Right forelimb (tissue), 1 donor: ENCODE measurements at places on chromosomes 13 and 19.

- peak; percentile 15 for DNase-seq
These were observed 68.3 kb downstream of the CEBPG start for GRCh38 chr19:33441828-33442227.

DNA sequence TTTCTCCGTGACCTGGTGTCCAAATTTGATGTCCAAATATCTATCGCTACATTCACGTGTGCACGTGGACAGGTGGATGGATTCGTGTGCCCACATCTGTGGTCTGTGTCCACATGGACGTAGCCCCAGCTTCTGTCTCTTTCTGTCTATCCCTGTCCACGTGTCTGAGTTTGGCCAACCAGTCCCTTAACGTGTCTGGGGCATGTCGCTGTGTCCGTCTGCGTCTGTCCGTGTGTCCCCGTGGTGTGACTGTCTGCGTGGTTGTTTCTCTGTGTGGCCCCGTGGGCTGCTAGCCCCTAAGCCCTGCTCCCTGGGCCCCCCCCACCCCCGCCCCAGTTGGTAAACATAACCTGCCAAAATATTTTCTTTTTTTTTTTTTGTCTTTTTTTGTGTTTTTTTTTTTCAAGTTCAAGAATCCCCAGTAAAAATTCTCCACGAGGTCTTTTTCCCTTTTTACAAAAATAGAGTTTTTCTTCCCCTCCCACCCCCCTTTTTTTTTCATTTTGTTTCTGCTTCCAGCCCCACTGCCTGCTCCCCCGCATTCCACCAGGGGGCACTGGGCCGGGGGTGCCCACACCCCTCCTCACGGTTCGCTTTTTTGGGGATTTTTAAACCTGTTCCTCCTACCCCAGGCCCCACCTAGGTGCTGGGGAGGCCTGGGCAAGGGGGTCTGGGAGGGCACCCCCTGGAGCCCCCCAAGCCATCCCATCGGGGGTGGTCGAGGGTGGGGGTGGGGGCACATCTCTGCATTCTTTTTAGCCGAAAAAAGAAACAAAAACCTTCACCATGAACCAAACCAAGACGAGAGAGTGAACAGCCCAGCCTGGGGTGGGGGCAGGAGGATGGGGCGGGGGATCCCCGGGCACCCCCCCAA lies 18.3 kb downstream of the PRKCSH start:
- no peak for DNase-seq

GRCh38 chr19:57245959-57246358 lies 5.5 kb downstream of the ZNF805 start:
- no peak for DNase-seq

DNA sequence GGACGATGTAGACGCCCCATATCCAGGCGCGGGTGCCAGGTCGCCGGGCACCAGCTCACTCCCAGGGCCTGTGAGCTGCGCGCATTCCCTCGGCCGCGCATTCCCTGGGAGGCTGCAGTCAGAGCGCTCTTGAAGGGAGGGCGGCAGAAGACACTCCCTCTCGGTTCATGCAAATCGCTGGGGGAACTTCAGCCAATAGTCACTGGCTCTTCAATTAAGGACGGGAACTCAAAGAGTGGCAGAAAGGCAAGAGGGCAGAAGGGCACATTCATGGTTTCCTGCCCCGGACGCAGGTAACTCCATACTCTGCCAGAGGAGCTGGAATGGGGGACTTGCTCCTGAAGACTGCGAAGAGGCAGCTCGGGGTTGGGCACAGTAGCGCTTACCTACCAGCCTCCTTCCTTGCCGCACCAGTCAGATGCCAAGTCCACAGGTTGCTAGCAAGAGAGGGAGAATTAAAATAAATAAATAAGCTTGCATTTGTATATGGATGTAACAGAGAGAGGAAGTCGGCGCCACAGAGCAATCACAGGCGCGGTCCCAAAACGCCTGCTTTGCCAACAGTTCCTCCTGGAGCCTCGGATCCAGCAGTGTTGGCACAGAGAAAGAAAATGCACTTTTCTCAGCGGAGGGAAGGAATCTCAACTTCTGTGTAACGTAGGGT lies 459 bp downstream of the PCDH20 start:
- peak; percentile 62 for DNase-seq

GRCh38 chr13:50679321-50679720 lies 164.2 kb downstream of the DLEU7 start:
- no peak for DNase-seq
